ENCODE measurements at places on chromosomes 3 and 15.

DNA sequence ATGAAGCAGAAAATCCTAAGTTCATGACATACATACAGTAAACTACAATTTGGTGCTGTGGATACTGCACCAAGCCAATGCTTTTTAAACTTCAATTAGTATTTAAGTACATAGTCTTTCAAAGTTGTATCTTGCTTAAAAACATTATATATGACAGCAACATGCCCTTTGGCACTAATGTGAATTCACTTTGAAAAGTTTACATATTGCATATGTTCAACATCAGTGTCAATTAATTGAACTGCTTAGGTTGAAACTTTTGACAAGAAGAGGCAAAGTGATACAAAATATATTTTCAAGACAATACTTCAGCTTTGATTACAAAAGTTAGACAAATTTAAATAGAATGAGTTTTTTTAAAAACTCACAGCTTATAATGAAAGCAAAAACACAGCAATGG is 119.4 kb upstream of the ROBO2 start:
- no peak for DNase-seq

GRCh38 chr3:177069514-177070329 is 127.6 kb downstream of the TBL1XR1 start:
- DNase-seq, result no peak

- no peak for DNase-seq
Observed at GRCh38 chr15:29316422-29316821, 46.8 kb upstream of the NSMCE3 start.

- no peak for DNase-seq
Observed at GRCh38 chr3:4306860-4307259, 3.7 kb downstream of the SETMAR start.

GRCh38 chr3:111229301-111229700 is 157.7 kb downstream of the NECTIN3 start:
- DNase-seq, result no peak

GRCh38 chr3:134315286-134316106 is 58.8 kb downstream of the AMOTL2 start:
- no peak for DNase-seq

DNA sequence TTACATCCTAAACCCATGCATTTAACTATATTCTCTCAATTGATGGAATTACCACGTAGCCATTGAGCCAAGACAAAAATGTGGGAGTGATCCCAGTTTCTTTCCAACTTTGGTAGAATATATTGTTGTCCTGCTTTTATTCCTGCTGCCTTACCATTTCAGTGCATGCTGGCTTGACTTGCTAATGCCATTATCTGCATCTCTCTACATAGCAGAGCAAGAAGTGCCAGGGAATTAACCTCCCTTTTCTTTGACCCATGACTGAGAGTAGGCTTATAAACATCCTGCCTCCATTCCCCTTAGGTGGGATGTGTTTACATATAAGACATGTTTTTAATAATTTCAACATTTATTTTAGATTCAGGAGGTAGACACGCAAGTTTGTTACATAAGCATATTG is 1153.4 kb downstream of the IGSF11 start:
- DNase-seq, result no peak
